ENCODE measurements at places on chromosomes 4 and X. TPM values are rescaled to one million over a fixed set of nuclear protein-coding genes. Genes with fewer than 3 reads are reported as not detected.

DNA sequence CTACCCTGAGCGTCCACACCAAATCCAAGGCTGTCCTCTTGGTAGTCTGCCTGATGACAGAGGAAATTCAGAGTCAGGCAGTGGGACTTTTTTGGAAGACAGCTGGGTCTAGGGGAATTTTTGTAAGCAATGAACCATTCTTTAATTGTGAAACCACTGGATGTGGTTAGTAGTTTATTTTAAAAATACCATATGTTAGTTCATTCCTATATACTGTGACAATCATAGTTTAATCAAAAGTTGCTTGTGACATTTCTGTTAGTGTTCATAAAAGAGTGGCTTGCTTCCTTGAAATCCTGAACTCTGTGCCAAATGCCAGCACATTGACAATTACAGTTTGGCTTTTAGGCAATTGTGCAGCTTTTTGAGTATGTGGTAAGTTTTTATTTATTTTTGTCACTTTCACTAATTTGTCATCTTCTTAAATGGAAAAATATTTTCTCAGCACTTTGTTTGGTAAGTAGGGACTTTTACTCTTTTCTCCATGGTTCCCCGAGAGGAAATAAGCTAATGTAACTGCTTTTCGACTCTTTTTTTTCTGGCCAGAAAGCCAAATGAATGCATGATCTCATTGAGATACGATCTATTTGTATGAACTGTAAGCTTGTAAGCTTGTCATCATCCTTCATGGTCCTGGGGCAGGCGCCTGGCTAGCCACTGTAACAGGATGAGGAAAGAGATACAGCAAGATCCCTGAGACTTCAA lies 72.6 kb upstream of the SLC4A4 start:
- no peak for DNase-seq

GRCh38 chr4:146143888-146144287 lies 31.6 kb upstream of the LSM6 start:
- no peak for DNase-seq

- DNase-seq: no peak
Observed at GRCh38 chr4:57425610-57426009, 315.4 kb upstream of the IGFBP7 start.

DNA sequence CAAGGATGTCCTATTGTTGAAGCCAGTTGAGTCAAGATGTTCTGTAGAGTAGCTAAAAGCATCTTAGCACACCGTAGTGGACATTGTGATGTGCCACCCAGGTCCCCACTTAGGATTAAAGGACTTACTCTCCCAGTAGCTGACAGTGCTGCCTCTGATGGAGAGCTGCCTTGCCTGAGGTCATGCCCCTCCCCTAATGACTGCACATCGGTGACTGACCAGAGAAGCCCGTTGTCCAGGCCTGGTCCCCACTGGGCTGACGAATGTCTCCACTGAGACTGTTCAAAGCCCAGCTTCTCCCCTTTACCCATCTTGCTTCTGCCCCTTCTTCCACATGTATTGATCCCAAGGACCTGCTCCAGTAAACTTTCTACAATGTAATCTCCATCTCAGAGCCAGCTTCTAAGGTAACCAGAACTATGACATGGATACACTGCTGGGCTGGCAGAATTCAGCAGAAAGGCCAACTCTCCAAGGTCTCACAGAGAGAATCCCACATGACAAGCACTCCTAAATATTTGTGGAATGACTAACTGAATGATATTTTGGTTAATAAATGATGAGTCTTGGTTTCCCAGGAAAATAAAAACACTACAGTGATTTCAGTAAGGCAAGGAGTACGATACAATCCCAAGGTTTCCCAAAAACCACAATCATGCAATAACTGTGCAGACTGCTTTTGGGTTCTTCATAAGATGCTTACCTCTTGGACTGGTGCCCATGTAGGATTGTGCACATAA lies 82.4 kb upstream of the TMEM150C start:
- peak; percentile 39 for DNase-seq

DNA sequence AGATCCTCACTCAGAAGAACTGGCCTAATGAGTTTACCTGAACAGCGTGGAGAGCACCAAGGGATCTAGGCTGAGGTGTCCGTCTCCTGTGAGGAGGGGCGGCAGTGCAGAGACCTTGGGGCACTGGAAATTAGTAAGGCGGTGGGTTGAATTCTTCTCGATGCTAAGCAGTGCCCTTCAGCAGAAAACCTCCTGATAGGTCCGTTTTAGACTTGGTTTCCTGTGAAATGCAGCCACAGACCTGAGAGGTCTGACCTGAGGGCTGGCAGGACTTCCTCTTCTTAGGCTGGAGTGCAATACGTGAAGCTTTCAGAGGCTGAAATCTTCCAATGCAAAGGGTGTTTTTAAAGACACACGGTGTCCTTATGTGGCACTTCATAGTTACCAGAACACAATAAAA lies at the start of gene CLNK:
Gene CLNK, minus strand, starts transcription at position 138 of the 400 bp plus-strand sequence. CDS start 16,899 bp downstream, outside the sequence.
- no peak for DNase-seq

DNA sequence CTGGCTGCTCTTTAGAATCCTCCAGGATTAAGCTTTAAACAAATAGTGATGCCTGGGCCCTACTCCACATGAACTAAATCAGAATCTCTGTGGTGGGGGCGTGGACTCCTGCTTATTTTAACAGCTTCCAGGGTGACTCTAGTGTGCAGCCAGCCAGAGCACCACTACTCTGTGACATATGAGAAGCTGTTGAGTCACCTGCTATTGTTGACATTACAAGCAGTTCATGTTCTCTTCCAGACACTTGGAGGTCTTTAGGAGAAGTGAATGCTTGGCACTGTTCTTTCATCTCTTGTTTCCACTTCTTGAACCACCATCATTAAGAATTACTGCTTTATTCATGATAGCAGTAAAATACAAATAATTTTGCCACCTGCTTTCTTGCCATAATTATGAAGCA lies 426 bp upstream of the C4orf51 start:
- DNase-seq: peak; percentile 77

DNA sequence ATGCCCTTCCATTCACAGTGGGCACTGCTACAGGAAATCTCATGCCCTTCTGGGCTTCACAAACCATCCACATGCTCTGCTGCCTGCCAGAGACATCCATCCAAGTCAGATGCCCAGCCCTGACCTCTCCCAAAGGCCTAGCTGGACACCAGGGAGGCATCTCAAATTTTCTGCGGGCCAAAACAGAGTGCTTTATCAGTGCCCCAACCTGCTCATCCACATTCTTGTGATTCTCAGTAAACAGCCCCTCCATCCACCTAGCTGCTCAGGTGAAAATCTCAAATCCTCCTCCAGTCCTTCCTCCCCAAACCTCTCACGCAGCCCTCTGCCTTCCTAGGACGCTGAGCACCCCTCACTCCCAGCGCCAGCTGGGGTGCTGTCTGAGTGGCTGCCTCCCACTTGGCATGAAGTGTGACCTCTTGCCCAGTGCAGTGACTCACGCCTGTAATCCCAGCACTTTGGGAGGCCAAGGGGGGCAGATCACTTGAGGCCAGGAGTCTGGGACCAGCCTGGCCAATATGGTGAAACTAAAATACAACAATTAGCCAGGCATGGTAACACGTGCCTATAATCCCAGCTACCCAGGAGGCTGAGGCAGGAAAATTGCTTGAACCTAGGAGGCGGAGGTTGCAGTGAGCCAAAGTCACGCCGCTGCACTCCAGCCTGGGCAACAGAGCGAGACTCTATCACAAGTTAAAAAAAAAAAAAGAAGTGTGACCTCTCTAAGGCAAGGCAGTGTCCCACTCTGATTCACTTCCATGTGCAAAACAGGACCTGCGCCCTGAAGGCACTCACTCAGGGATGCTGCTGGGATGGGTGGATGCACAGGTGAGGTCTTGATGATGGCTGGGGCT lies 1.7 kb upstream of the AFAP1 start:
- no peak for DNase-seq

GRCh38 chr4:14659286-14659685 lies 343.0 kb upstream of the CPEB2 start:
- no peak for DNase-seq

DNA sequence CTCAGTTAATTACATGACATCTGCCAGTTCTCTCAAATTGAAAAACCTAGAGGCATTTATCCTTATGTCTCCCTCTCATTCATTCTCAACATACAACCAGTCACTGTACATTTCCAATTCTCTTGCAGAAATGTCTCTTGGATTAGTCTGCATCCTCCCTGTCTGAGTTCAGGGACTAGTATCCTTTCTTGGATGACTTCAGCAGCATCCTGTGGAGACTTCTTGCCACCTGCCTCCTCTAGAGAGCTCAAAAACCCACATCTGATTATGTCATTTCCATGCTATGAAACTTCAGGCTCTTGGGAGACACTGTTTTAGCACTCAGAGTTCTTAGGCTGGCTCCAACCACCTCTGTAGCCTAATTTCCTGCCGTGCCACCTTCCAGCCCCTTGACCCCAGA lies 515.1 kb upstream of the DIPK2B start:
- DNase-seq: no peak

GRCh38 chr4:6106156-6106555 lies 87.9 kb upstream of the C4orf50 start:
- DNase-seq: no peak

DNA sequence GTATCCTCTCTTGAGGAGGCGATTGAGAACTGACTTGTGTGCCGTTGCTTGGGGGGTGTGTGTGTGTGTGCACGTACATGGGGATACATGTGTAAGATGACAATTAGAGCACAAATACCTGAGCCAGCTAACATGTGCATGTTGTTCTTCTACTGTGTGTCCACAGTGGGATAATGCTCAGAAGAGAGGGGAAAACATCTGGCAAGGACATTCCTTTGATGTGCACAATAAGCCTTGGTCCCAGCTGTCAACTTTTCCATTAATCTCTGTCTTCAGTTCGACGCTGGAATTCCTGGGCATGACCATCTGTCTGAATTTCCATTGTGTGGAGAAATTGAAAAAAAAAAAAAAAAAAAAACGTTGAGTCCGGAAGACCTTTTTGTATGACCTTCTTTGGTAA lies 592.0 kb upstream of the GALNTL6 start:
- DNase-seq: peak; percentile 1

NHSL2 gene
- polyA plus RNA-seq: 1.3 TPM

SLC4A4 gene
- 56.5 TPM for polyA plus RNA-seq

IL3RA gene
- 10.2 TPM for polyA plus RNA-seq

REPS2 gene
- 19.6 TPM for polyA plus RNA-seq

SLC25A31 gene
- not detected for polyA plus RNA-seq

All from kidney (tissue), 22 donors.